ENCODE measurements at places on chromosomes 12 and 14. TPM values are rescaled to one million over a fixed set of nuclear protein-coding genes. Genes with fewer than 3 reads are reported as not detected.

Gene BHLHE41
- polyA plus RNA-seq: 9.7 TPM

Gene RTL1
- 0.18 TPM for polyA plus RNA-seq

Gene LMO3
- 0.67 TPM for polyA plus RNA-seq

Gene TNFAIP2
- polyA plus RNA-seq: 18.9 TPM
